ENCODE measurements at places on chromosomes 7 and 10.

- peak; percentile 48 for DNase-seq
Measured at GRCh38 chr7:30866939-30867338, 44.7 kb upstream of the AQP1 start.

- no peak for DNase-seq
Measured at GRCh38 chr10:102327002-102327401, 68.5 kb upstream of the NFKB2 start.

- DNase-seq = no peak
Measured at GRCh38 chr7:55657654-55658053, 85.4 kb upstream of the VOPP1 start.

DNA sequence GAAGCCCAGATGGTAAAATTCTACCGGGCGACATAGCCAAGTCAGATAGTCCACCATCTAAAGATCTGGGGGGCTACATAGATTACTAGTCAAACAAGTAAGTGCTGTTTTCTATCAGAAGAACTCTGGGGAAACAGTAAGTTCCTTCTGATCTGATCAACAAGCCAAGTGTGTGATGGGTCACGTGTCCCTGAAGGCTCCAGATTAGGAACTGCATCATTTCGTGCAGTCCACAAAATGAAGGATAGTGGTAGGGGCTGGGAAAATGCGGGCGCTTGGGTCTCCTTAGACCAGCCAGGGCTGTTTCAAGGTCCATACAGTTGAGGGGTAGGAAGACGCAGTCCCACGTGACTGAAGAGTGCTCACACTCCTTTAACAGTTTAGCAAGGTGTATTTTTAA lies 1.8 kb upstream of the CHN2 start:
- no peak for DNase-seq

- DNase-seq = no peak
Measured at GRCh38 chr7:3591944-3592343, 290.9 kb downstream of the SDK1 start.

DNA sequence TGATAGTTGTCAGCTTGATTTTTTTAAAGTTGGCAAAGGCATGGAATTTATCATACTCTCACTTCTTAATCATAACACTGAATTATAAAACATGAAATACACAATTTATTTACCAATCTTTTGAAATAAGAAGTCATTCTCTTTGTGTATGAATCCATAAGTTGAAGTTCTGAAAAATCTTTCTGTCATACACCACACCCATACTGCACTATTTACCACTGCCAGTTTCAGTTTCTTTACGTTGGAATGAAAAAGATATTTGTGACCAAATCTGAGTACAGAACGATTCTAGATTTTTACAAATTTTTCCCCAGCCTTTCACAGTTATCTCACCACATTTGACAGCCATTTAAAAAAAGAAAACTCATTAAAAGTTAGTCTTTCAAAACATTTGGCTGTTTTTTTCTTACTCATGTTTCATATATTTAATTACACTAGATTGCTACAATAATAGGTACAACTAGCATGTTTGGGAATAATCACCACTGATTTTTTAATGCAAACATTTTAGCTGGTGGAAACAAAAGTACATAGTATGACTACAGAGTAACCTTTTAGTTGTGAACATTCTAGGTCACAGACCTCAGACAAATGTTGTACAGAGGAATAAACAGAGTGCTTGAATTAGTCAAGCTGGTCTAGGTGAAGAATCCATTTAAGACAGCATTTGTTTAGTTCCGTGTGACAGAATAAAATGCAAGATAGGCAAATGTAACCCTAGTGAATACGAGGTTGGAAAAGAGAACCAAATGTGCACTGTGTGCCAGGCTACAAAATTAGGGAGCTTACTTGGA lies 185.0 kb upstream of the LRRN3 start:
- DNase-seq = no peak

DNA sequence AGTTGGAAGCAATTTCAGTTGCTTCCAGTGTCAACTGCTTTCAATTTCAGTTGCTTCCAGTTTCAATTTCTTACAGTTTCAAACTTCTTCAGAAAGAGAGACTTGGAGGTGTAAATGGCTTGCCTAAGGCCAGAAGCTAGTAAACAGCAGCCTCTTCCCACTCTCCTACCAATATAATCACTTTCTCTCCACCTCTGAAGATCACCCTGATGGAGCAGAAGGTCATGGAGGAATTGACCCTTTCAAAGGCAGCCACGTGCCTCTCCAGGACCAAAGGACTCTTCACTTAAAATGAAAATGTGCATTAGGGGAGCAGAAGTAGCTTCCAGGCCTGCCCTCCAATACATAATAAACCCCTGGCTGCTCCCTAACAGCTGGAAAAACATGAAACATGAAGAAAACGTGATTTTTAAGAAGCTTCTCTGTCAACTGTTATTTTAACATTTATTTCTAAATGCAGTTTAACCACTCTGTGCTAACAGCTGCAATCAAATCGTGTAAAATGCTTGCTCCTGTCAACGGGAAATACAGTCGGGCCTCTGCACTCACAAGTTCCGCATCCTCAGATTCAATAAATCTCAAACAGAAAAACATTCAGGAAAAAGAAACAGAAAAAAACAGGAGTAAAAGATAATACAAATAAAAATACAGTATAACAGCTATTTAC lies 1020.6 kb downstream of the XPNPEP1 start:
- DNase-seq = no peak

- DNase-seq = peak; percentile 11
Measured at GRCh38 chr7:12152196-12152918, 58.7 kb upstream of the TMEM106B start.

DNA sequence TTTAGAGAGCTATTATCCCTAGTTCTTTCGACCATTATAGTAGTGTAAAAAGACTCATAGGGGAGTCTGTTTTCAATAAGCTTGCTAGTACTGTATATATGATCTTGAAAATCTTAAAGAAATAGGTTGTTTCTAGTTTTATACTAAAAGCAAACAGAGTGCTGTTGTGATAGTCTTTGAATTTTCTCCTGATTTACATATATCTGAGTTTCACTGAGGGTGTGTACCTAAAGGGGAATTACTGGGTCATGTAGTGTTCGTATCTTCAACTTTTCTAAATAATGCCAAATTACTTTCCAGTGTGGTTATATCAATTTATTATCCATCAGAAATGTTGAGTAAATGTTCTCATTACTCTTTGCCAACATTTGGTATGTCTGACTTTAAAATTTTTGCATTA lies 70.8 kb upstream of the BAMBI start:
- DNase-seq = no peak

GRCh38 chr10:91416339-91416855 lies 6.3 kb downstream of the HECTD2 start:
- DNase-seq = no peak

DNA sequence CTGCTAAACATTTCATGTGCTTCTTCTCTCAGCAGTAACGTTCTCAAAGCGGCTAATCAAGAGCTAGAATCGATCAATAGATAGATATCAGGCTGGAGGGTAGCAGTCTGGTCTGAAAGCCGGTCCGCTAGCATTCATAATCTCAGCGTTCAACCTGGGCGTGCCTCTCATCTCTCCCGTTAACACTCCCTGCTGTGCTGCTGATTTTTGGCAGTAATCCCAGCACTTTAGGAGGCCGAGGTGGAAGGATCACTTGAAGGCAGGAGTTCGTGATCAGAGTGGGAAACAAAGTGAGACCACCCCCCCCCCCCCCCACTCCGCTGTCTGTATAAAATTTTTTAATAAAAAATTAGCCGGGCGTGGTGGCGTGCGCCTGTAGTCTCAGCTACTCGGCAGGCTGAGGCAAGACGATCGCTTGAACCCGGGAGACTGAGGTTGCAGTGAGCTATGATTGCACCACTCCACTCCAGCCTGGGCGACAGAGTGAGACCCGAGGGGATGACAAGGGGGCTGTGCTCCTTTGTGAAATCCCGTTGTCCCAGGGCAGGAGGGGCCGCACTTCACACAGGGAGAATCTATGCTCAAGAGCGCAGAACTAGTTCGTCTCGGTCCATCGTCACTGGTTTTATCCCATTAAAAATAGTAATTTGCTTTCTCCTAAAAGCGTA lies 624 bp upstream of the CEP55 start:
- DNase-seq = no peak
